ENCODE measurements at places on chromosomes 16 and 17. TPM values are rescaled to one million over a fixed set of nuclear protein-coding genes. Genes with fewer than 3 reads are reported as not detected.

DNA sequence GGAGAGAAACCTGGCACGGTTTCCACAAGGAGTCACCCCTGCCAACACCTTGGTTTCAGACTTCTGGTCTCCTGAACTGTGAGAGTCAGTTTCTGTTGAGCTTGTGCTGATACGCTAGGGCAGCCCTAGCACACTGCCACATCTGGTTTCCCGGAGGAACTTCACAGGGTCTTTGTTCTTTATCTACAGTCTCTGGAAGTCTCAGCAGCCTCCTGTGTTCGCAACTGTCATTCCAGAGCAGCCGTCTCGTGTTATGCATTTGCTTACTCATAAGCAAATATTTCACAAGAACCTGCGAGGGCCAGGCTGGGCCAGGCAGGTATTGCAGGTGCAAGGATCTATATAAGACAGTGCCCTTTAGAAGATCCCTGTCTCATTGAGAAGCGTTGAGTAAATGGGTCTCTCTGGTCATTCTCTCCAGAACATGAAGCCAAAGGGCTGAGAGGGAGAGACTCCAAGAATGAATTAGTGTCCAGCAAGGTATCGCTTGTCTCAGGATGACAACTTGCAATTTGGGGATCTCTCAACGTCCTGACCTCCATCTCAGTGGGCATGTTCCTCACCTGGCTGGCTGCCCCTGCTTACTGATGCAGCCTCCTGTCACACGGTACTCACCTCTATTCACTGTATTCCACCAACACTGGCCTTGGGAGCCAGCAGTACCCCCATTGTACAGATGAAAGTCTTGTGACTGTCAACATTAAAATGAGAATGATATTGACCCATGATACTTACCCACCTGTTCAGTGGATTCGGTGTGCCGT is 141.2 kb downstream of the WWOX start:
- DNase-seq: no peak

Gene CEP295NL
- total RNA-seq: 0.72 TPM

GRCh38 chr16:54432897-54433229 is 146.3 kb upstream of the IRX3 start:
- DNase-seq: no peak

- DNase-seq: no peak
These were observed 17.6 kb downstream of the ATPAF2 start for GRCh38 chr17:18021372-18021771.

Gene P2RX1
- total RNA-seq: 4.8 TPM

- peak; percentile 79 for DNase-seq
These were observed 29.5 kb upstream of the CDH1 start for GRCh38 chr16:68707340-68708152.

- no peak for DNase-seq
These were observed 64.3 kb upstream of the RCVRN start for GRCh38 chr17:9969301-9969935.

DNA sequence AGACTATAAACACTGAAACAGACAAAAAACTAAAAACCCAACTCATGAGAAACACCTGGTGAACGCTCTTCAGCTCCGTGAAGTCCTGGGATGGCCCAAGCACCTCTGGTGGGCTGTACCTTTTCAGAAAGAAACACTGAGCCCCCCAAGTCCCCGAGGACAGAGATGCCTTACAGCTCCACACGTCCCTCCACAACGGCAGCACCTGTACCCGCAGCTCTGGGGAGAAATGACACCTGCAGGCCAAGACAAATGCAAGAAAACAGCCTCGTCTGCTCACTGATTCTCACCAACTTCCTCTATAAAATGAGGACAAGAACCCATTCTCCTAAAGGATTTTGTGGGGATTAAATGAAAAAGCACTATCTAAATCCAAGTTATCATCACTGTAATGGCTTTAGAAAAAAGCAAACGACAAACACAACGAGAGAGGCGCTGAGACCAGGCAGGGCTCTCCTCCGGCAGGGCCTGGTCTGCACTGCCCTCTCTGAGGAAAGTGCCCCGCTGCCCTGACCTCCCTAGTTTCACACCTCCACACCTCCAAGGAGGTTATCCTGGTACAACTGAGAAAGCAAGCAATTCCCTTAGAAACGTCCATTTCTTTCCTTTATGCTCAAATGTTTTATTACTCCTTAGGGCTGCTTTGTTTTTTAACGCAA is 114.9 kb downstream of the ZNF778 start:
- no peak for DNase-seq

Gene DNAAF1
- total RNA-seq: not detected

Gene KRTAP17-1
- not detected for total RNA-seq

Gene FOXJ1
- 2.5 TPM for total RNA-seq

Gene ANKRD13B
- 10.2 TPM for total RNA-seq

GRCh38 chr16:58292886-58293285 is 1.9 kb downstream of the PRSS54 start:
- DNase-seq: no peak

- DNase-seq: no peak
These were observed 16.0 kb upstream of the ZNHIT3 start for GRCh38 chr17:36470499-36470898.

- no peak for DNase-seq
These were observed 41.5 kb upstream of the B4GALNT2 start for GRCh38 chr17:49090878-49091594.

Gene SCGB1C2
- total RNA-seq: not detected

Gene PRR29
- 0.16 TPM for total RNA-seq

GRCh38 chr17:55576237-55576995 is 65.2 kb upstream of the SMIM36 start:
- DNase-seq: no peak

GRCh38 chr17:10745231-10745630 is 15.4 kb upstream of the TMEM220 start:
- DNase-seq: no peak

DNA sequence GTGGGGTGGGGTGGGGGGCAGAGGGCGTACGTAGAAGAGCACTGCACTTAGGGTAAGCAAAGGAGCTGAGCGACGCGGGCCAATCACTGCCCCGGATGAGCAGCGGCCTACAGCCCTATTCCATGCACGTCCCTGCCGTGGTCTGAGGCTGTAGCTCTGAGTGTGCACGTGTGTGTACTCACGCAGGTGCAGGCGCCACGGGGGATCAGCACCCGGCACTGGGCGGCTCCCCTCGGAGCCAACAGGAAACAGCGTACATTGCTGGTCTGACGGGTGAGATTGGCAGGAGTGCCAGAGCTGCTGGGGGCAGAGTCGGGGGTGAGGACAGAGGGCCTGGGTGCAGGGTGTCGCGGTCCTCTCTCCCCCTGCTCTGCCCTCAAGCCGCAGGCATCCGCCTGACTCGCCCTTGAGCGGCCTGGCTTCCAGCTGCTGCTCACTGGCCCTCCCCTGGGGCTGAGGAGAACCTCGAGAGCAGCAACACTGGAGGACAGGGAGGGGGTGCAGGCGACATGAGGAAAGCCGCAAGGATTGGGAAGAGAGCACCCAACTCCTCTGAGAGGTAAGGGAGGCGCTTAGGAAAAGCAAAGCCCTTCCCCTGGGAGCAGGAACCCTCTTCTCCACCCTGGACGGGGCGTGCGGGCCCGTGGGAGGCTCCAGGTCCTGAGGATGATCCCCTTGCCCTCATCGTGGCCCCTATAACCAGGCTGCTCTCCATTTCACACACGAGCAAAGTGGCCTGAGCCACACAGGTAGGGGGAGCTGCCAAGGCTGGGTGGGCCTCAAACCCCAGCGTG is 57.8 kb downstream of the ENGASE start:
- DNase-seq: no peak

Gene HAS3
- 19.9 TPM for total RNA-seq

Gene COPRS
- total RNA-seq: 30.6 TPM

DNA sequence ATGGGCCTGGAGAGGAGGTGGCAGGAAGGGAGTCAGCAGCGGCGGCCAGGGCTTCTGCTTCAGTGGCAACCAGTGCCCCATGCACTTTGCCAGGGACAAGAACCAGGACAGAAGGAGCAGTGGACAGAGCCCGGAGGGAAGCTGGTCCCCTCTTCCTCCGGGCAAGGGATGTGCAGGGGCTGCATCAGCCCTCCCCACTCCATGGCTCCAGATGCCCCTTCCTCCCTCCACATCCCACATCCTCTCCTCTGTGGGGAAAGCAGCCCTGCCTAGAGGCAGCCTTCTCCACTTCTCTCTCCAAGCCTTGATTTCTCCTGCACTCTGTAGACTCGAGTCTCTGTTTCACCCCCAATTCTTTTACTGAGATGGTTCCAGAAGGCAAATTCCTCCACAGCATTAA is 50.4 kb downstream of the AIPL1 start:
- DNase-seq: no peak

Gene CDR2L
- 4.1 TPM for total RNA-seq

GRCh38 chr16:4586291-4586690 is 28.4 kb downstream of the UBALD1 start:
- DNase-seq: no peak

DNA sequence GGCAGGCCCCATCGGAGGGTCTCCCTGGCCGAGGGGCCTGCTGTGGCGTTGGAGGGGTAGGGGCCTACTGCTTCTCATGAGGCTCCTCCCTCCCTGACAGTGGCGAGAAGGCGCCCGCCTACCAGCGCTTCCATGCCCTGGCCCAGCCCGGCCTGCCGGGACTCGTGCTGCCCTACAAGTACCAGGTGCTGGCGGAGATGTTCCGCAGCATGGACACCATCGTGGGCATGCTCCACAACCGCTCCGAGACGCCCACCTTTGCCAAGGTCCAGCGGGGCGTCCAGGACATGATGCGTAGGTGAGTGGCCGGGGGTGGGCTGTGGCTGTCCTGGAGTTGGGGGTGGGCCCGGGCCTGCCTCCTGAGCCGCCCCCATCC is 1.7 kb downstream of the CDT1 start:
- no peak for DNase-seq

GRCh38 chr17:10557422-10557821 is 8.0 kb upstream of the MYH2 start:
- DNase-seq: no peak

Gene RHBDF1
- total RNA-seq: 35.3 TPM
